ENCODE measurements at places on chromosomes 2 and 18.
A peak's percentile ranks its signal among the peaks of the same experiment; 100 is the strongest.

DNA sequence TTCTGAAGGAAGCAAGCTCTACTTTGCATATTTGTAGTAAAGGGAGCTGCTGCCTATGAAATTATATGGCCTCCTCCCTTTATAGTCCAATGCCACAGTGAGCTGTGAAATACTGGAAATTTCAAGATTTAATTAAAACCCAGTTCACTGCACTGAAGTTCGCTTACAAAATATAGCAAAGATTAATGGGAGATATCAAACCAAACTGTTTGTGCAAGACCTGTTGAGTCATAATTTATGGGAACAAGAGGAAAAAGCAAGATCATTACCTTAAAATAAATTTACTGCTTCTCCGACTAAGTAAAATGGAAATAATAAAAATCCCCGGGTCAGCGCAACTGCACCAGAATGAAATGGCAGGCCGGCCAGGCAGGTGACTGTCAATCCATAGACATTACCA is 215.5 kb upstream of the RAB6C start:
- DNase-seq = no peak

- DNase-seq = no peak
Observed at GRCh38 chr2:73020306-73020656, 51.2 kb downstream of the SFXN5 start.

GRCh38 chr2:206548383-206548782 is 93.9 kb upstream of the FAM237A start:
- no peak for DNase-seq

- no peak for DNase-seq
Observed at GRCh38 chr18:49273241-49273880, 187.1 kb downstream of the DYM start.

- DNase-seq = no peak
Observed at GRCh38 chr18:13025233-13025632, 34.1 kb downstream of the CEP192 start.

DNA sequence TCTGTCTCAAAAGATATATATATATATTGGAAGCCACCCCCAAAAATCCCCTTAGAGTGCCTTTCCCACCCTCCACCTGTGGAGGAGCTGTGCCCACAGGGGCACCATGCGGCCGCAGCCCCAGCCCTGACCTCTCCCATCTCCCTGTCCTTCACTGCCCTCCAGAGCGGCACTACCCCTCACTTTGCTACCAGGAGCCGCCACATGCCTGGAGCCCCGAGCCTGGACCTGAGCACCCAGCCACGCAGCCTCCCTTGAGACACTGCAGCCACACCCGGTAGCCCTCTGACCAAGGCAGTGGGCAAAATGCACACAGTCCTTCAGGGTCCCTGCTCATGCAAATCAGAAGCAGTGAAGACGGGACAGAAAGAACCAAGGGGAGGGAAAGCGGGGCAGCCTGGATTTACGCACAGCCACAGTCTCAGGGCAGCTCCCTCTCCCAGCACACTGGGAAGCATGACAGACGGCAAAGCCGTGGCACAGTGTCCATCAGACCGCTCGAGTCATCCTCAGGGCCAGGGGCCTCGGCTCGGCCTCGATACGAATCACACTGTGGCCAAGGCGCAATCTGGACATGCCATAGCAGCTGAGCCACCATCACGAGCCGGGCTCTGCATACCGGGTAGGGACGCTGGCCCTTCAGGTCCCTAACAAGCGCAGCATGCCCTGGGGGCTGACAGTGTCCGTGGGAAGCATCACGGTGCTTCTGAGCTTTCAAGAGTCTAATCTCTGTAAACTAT is 10.1 kb downstream of the HDAC4 start:
- no peak for DNase-seq

DNA sequence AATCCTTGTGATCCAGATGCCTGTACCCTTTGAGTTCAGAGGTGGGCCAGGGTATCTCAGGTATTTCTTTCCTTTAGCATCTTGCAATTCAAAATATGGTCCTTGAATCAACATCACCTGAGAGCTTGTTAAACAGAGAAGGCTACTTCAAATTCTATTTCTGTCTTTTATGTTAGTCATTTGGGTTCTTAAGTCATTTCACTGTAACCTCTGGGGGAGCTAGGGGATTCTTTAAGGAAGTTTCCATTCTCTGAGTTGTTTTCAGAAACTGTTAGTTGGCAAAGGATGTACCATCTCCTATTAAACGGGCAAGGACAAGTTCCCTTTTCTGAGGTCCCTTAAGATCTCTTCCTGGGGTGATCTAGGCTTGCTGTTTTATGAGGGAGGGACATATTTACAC is 16.6 kb downstream of the CFLAR start:
- no peak for DNase-seq

- no peak for DNase-seq
Observed at GRCh38 chr18:26723981-26724380, 141.5 kb downstream of the AQP4 start.

- no peak for DNase-seq
Observed at GRCh38 chr2:226874749-226875148, 38.9 kb downstream of the RHBDD1 start.

DNA sequence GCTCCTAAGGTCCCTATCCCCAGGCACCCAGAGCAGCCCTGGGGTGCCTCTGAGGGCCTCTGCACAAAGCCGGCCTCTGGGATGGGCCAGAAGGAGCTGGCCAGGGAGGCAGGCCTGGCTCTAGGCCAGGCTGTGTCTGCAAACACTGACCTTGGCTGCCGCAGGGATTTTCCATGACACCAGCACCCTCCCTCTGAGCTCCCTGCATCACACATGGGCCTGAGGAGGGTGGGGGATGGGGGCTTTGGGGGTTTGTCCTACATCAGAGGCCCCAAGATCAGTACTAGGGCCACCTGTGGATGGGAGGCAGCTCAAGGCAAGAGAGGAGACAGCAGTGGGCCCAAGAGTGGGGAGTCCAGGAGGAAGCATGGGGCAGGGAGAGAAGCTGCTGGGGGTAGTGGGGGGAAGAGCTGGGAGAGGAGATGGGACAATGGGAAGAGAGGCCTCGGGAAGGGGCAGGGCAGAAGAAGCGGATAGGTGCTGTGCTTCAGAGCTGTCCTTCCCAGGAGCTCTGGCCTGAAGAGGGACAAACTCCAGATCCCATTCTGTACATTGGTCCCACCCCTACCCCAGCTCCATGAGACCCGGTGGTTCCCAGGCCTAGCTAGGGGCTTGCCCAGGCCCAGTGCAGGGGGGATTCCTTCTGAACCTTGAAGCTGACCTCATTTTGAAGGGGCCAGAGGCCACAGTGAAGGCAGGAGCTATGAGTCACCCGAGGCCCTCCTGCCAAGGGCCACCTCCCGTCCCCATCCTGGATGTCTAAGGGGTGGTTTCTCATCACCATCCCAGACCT is 28.0 kb downstream of the KCNK3 start:
- peak; percentile 62 for DNase-seq

- DNase-seq = no peak
Observed at GRCh38 chr2:105990624-105991023, 203.5 kb downstream of the UXS1 start.

Data from NCI-H1092 (cell line).